ENCODE measurements at places on chromosomes 5 and 9.
A peak's percentile ranks its signal among the peaks of the same experiment; 100 is the strongest.

- peak; percentile 63 for DNase-seq
Measured at GRCh38 chr9:89154651-89155336, 23.8 kb downstream of the SHC3 start.

DNA sequence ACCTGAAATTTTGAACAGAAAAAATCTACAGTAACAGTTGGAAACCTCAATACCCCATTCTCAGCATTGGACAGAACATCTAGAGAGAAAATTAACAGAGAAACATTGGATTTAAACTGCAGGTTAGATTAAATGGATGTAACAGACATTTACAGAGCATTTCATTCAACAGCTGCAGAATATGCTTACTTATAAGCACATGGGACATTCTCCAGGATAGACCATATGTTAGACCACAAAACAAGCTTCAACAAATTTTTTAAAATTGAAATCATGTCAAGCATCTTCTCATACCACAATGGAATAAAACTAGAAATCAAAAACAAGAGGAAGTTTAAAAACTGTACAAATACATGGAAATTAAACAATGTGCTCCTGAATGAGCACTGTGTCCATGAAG lies 316.3 kb downstream of the FAM170A start:
- DNase-seq: no peak

DNA sequence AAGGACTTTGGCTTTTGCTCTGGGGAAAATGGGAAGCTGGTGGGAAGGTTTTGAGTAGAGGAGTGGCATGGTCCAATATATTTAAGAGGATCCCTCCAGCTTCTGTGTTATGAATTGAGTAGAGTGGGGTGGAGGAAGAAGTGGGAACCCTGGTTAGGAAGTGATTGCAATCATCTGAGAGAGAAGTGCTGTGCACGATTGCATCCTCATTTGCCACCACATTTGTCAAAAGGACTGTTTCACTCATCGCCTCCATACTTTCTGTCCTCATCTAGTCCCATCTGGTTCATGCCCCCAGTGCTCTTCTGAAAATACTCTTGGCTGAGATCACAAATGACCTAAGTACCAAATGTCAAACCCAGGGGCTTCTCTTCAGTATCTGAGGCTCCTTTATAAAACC lies 192.1 kb downstream of the RAB3C start:
- no peak for DNase-seq

GRCh38 chr5:76958991-76959767 lies 6.3 kb downstream of the CRHBP start:
- DNase-seq: no peak

GRCh38 chr9:119284118-119284517 lies 85.1 kb downstream of the BRINP1 start:
- no peak for DNase-seq

DNA sequence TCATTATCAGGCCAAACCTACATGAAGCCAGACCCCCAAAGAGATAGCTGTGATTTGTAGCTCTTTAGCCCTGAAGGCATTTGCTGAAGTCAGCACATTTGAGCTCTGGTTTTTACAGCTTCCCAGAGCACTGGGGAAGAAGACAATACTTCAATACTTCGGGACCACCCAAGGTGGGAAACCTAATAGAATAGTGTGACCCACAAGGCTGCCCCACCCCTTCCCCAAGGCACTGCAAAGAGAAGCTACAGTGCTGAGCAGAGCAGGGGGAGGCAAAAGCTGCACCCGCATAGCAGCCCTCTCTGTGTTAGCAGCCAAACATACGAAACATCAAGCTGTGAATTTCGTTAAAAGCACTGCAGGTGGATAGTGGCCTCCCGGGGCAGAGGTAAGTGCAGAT lies 87.3 kb downstream of the HSD17B3 start:
- no peak for DNase-seq

- no peak for DNase-seq
Measured at GRCh38 chr5:7325975-7326913, 69.7 kb upstream of the ADCY2 start.

DNA sequence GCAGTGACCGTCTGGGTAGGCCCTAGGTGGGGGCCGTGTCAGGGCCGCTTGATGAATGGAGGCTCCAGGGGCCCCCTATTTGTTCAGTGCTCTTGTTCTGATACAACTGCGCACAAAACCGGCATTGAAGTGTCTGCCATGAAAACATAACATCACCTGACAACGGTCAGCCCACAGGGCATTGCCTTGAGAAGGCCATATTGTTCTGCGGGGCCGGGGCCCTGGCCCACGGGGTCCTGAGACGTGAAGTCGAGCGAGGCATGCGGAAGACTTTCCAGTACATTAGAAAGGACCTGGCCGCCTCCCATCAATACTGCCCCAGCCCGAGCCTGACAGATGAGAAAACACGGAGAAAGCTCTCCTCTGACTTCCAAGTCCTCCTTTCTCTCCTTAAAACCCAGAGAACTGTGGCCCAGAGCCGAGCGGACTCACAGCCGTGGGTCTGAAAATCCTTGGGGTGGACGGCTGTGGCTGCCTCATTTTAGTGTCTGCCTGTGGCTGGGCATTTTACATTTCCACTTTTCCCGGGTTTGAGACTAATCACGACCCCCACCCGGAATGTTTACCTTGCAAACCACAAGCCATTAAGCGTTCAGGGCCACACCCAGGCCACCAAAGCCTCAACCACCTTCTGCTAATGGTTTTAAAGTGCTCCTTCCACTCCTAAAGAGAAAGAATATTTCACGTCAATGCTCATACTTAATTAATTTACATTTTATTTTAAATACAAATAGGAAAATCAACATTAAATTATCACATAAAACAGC lies 391.0 kb upstream of the IRX2 start:
- DNase-seq: no peak

DNA sequence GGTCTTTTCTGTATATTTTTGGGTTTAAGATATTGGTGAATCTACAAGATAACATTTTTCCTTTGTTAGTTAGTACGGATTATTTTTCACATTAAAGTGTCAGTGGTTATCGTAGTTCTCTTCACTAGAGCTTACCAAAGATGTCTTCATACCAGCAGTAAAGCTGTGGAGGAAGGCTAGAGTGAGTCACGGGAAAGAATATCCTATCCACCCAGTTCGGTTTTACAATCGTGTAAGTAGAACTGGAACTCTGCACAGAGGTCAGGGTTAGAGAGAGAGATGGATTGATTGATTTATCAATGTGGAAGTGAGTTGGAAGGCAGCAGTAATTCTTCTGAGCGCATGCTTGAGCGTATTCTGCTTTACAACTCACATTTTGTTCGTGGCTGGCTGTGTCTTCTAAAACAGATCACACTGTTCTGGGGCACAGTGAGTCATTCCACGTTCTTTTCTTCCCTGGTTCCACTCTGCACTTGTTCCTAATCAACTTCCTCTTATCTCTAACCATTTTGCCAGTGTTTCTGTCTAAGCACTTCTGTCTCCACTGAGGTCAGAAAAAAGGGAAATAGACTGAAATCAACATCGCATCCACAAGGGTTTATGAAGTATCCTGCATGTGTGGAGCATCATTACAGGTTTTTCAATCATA lies 86.5 kb upstream of the ARRDC3 start:
- DNase-seq: no peak

DNA sequence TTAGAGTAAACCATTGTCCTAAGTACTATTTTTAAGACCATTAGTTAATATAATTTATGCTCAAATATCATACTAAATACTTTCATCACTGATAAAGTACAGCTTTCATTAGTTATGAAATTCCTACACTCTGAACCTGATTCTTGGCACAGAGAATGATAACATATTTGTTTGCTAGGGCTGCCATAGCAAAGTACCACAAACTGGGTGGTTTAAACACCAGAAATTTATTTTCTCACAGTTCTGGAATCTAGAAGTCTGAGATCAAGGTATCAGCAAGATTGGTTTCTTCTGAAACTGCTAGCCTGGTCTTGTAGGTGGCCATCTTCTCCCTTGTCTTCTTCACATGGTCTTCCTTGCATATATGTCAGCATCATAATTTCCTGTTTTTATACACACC lies 608.4 kb downstream of the TLE1 start:
- no peak for DNase-seq

DNA sequence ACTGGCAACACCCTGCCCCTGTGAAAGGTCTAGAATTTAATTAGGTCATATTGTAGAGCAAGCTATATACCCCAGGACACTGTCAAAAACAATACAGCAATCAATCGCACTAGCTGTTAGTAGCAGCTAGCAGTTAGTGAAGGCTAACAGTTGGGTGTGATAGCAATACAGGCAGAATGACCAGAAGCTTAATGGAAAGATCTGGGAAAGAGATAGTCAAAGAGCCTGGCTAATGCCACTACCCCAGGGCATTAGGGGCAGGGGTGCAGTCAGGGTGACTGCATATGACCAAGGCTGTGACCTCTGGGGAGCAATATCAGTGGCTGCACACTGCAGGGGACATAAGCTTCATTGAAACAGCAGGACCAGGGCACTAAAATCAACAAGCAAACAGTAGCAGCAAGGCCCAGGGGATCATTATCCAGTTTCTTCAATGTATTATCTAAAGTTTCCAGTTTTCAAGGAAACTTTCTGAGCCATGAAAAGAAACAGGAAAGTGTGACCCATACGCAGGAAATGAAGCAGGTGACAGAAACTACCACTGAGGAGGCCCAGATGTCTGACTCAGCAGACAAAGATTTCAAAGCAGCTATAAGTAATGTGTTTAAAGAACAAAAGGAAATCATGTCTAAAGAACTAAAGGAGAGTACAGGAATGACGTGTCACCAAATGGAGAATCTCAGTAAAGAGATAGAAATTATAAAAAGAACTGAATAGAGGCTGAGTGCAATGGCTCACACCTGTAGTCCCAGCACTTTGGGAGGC lies 82.4 kb downstream of the ZNF354C start:
- peak; percentile 73 for DNase-seq

GRCh38 chr9:126125577-126125976 lies 201.1 kb upstream of the MVB12B start:
- DNase-seq: no peak

GRCh38 chr5:50559955-50560354 lies 106.5 kb upstream of the PARP8 start:
- DNase-seq: no peak

GRCh38 chr9:95971815-95972214 lies 96.3 kb downstream of the ERCC6L2 start:
- DNase-seq: no peak

GRCh38 chr5:170278611-170279458 lies 18.7 kb downstream of the LCP2 start:
- no peak for DNase-seq

GRCh38 chr5:9619331-9620092 lies 10.6 kb downstream of the TAS2R1 start:
- DNase-seq: no peak

DNA sequence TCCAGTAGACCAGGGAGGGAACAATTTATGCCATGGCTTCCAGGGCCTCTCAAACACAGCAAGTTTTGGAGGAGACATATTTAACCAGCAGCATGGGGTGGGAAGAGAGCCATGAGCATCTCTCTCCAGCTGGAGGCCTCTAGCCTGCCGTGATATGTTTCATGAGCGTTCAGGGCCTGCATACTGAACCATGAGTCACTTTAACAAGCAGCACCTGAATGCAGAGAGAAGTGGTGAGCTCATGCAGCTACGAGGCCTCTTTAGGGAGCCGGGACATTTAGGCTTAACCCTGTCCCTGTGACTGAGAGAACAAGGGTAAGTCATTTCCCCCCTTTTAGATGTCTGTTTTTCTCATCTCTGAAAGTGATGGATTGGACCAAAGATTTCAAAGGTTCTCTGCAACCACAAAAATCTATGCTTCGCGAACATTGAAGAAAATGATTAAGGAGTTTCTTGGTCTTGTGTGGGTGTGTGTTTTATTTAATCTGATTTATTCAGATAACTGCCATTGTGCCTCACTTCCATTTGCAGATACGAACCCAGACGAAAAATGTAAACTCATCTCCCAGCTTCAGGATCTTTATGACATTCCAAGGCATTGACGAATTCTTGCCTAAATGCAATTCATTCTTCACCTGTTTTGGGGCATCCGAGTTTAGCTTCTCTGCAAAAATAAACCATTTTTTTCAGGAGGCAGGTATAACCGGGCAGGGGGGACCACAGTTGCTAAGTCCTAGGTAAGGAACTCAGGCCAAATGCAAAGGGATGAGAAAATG lies 157.0 kb downstream of the GABBR2 start:
- no peak for DNase-seq

DNA sequence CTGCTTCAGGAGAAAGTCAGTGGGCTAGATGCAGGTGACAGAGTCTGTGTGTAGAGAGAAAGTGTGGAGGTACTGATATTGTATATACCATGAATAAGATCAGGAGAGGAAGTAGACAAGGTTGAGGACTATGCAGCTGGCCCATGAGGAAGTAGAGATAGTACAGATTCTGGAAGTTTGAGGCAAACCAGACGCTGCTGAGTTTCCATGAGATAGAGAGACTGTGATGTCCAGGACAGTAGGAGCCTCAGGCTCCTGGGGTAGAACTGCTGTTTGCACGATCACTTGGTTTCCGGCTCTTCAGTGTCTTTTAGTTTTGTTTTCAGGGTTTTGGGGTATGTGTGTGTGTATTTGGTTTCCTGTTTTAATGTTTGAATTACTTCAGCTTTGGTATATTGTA lies 13.6 kb downstream of the OTULINL start:
- no peak for DNase-seq

- no peak for DNase-seq
Measured at GRCh38 chr9:78695519-78695918, 398.6 kb downstream of the PSAT1 start.

DNA sequence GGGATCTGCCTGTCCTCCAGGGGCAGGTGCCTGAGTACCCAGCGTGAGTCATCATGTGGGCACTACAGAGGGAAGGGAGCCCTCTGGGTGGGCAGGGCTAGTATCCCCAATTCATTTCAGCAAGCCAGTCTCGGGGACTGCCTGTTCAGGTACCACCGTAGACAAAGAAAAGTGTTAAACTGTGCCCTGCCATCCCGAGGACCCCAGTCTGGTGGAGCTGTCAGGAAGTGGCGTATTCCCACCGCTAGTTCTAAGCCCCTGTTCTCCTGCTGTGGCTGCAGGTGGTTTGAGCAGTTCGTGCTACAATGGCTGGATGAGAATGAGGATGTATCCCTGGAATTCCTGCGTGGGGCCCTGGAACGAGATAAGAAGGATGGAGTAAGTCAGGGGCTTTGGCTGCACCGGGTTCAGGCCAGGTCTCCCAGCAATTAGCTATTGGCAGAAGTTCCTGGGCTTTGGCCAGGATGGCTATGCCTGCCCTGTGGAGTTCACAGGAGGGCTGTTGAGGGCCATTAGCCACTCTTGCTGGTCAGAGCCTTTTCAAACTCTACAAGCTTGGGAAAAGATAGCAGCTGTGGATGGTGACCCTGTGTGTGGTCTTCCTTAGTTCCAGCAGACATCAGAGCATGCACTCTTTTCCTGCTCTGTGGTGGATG lies 93.2 kb upstream of the RUSC2 start:
- DNase-seq: no peak

- no peak for DNase-seq
Measured at GRCh38 chr9:16868701-16869100, 1.8 kb downstream of the BNC2 start.

- DNase-seq: no peak
Measured at GRCh38 chr5:133381041-133381440, 231.3 kb downstream of the FSTL4 start.

- no peak for DNase-seq
Measured at GRCh38 chr5:5266297-5266696, 126.2 kb downstream of the ADAMTS16 start.

GRCh38 chr5:171926311-171926710 lies 80.1 kb downstream of the FBXW11 start:
- DNase-seq: no peak
